ENCODE measurements at places on chromosomes 2 and 18. TPM values are rescaled to one million over a fixed set of nuclear protein-coding genes. Genes with fewer than 3 reads are reported as not detected.

Gene THUMPD2
- polyA plus RNA-seq, result 7.6 TPM

- no peak for DNase-seq
Measured at GRCh38 chr18:35729991-35730668, 148.6 kb downstream of the GALNT1 start.

Gene BCL2
- polyA plus RNA-seq, result 1.9 TPM

Gene SERPINB3
- polyA plus RNA-seq, result 0.07 TPM

Gene ST6GAL2
- polyA plus RNA-seq, result 0.04 TPM

GRCh38 chr18:69494841-69495240 lies 94.2 kb downstream of the DOK6 start:
- no peak for DNase-seq

DNA sequence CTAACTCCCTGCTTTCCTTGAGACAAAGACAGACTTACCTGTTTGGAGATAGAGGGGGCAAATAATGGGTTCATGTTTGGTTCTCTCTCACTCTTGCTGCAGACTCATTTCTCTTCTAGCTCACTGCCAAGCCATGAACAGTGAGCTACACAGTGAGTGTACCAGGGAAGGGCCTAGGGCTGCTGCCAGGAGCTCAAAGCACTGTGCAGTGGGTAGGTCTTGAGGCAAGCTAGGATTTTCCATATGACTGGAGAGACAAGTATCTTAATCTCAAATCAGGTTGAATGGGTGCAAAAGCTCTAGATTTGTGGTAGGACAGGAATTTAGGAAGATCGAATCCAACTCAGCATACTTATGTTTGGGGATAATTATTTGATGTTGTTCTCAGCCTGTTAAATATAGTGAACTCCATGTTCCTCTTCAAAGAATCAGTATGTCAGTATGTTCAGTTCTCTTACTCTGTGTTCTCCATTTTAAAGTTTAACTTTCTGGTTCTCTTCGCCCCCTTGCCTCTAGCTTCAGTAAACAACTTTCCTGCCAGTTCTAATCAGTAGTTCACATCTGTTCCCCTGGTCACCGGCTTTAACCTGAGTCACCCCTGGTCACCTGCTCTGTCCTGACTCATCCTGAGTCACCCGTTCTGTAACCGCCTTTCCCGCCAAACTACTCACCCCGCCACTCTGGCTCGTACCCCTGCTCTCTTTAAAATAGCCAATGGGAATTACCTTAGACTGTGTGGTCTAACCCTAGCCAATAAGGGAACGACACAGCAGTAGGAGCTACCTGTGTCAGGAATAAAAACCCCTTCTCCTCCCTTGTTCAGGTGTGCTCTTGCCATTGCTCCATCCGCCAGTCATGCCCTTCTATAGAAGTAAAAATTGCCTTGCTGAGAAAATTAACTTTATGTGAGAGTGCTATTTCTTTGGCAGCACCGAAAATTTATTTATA lies 21.9 kb downstream of the SLC25A52 start:
- no peak for DNase-seq

DNA sequence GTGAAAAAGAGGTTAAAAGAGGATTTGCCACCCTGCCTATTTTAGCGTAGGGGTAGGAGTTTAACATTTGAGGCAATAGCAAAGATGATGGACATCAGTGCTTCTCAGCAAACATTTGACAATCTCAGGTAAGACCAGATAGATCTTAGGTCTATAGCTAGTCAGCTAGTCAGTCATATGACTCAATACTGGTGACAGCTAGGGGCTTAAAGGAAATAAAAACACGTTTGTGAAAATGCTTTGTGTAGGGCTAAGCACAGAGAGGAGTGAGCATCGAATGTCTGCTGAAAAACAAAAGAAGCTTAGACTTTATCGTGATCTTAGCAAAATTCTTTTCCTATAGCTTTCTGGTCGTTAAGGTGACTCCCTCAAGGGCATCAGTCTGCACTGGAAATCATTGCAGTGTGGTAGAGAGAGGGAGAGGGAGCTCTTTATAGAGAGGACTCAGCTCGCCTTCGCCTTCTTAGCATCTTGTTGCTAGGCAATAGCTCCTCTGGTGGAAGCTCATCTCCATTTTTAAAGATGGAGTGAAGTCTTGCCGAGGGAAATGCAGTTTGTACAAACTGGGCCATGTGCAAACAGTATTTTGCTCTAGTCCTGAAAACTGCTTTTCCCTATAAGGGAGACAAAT lies 62.8 kb upstream of the SLC38A11 start:
- DNase-seq, result no peak

GRCh38 chr2:160747501-160748170 lies 254.0 kb upstream of the RBMS1 start:
- DNase-seq, result no peak
